ENCODE measurements at places on chromosomes 16 and 17.
A peak's percentile ranks its signal among the peaks of the same experiment; 100 is the strongest.

DNA sequence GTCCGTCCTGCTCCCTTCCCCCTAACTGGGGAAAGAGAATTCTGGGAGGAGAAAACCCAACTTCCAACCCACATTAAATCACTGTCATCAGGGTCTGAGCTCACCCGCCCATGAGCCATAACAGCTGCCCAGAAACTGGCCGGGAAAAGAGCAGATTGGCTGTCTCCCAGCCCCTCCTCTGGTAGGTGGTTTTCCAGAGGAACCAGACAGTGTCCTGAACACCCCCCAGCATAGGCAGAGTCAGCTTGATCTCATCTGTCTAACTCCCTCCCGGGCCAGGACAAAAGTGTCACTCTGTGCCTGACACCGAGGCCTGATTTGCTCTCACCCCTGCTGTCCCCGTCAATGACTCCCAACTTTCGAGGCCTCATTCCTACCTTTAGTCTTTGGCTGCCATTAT, 197.0 kb downstream of the AXIN2 start:
- DNase-seq: no peak

DNA sequence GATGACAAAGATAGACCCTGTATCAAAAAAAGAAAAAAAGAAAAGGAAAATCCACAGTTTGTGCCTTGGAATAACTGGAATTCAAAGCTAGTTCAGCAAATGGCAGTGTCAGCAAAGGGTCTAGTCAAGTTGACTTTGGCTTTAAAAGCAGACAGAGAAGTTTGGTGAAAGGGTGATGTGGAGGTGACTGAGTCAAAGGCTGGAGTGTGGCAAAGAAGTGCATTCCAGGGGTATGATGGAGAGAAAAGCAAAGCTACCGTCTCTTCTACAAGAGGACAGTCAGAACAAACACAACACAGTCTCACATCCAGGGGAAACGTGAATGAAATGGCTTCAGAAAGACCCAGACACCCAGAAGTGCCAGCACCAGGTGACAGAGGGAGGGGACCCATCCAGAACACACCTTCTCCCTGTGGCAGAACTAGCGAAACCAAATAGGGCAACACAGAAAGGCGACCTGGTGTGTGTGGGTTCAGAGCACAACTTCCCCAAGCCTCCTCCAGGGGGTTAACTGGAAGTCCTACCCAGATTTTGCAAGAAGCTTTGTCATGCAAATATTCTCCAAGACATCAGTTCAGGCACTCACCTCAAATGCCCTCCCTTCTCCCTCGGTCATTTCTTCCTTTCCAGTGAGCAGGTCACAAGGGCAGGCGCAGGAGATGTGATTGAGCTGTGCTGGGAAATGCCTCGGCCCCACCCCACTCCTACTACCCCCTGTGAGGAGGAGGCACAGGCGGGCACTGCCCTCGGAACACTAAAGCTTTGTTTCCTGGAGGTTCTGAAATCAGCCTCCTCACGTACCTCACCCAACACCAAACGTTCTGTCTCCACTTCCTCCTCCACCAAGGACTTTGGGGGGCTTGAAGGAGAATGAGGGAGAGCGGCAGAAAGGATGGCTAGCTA, 481.9 kb downstream of the SOX9 start:
- DNase-seq: no peak

DNA sequence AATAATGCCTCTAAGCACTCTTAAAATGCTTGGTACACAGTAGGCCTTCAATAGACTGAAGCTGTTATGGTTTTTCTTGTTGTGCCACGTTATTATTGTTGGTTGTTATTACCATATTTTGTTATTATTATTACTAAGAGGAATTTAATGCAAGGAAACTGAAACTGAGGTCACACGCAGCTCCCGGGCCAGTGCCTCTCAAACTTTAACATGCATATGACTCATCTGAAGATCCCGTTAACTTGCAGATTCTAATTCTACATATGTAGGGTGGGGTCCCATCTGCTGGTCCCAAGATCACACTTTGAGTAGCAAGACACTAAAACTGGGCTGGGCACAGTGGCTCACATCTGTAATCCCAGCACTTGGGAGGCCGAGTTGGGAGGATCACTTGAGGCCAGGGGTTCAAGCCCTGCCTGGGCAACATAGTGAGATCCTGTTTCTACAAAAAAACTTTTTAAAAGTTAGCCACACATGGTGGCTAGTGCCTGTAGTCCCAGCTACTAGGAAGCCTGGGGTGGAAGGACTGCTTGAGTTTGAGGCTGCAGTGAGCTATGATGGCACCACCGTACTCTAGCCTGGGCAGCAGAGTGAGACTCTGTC, 888 bp downstream of the ACSM5 start:
- DNase-seq: no peak

DNA sequence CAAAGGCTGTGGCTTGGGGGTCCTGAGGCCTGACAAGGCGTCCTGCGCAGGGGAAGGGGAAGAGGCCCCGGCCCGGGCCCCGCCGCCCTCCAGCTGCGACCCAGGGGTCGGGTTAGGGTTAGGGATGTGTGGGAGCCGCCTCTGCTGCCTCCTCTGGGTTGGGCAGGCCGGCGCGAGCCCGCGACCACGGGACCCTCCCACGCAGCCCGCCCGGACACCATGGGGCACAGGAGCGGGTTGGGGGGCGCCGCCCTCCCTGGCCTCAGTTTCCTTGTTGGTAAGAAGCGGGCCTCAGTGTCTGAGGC, 386 bp downstream of the CIAO3 start:
- no peak for DNase-seq

DNA sequence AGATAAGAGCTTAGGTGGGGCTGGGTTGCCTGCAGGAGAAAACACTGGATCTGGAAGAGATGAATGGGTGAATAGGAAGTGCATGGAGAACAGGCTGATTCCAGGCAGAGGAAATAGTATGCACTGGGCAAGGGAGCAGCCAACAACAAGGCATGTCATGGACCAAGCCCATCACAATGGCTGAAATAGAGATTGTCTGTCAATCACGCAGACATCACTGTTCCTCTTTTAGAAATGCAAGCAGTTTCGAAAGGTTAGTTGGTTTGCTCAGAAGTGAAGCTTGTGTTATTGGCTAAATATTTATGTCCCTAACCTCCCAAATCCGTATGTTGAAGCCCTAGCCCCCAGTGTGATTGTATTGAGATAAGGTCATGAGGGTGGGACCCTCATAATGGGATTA, 621.7 kb upstream of the CDH11 start:
- no peak for DNase-seq

DNA sequence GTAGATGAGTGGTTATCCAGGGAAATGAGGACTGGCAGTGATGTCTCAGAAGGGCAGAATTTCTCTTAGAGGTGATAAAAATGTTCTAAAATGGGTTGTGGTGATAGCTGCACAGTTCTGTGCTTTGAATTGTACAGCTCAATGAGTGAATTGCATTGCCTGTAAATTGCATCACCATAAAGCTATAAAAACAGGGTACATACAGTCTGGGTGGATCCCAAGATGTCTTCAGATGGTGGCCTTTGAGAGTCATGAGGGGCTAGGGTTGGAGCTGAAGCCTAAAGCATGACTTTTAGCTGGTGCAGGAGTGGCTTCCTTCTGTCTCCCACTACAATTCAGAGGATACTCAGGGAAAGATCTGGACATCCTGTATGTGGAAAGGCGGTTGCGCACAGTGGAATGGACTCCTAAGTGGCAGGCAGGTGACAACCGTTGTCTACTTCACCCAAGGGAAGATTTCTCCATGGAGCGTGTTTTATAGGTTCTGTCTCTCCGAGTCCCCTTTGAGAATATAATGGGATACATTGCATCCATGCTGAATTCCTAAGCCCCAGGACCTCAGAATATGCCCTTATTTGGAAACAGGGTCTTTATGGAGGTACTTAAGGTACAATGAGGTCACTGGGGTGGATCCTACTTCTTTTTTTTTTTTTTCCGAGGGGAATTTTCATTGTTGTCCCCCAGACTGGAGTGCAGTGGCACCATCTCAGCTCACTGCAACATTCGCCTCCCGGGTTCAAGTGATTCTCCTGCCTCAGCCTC, 1.6 kb upstream of the IL32 start:
- DNase-seq: no peak

- DNase-seq: peak; percentile 16
Observed at GRCh38 chr17:39096508-39097149, 54.8 kb downstream of the PLXDC1 start.

DNA sequence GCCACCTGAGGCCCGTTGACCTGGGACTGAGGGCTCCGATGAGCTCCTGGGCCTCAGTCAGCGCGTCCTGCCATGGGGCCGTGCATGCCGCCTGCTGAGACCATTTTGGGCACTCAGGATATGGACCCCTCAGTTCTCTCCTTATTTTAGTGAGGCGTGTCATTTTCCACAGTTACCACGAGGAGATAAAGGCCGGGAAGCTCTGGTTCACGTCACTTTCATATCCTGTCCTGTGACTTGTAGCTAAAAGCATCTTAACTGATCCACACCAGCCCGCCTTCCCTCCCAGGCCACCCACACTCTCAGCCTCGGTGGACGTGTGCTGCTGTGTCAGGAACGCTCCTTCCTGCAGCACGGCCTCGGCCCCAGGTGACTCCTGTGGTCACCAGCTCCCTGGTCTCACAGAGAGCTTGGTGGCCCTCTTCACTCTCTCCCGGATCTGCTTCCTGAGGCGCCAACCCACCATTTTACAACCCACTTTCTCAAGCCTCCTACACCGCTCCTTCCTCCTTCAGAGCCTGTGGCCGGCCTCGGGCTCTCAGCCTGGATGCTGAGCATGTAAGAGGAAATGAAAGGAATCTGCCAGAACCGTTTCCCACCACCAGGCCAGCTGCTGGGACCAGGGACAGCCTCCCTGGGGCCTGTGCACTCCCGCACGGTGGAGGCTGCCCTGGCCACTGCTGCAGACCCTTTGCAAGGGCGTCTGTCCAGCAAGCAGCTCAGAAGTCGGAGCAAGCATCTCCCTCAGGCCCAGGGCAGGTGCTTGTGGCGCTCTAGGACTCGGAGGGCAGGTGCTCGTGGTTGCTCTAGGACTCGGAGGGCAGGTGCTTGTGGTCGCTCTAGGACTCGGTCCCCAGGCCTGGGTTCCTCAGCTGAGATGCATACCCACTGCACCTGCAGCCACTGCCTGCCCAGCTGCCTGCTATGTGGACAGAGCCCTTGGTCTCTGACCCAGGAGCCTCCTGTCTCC, 23.9 kb upstream of the FASN start:
- no peak for DNase-seq

DNA sequence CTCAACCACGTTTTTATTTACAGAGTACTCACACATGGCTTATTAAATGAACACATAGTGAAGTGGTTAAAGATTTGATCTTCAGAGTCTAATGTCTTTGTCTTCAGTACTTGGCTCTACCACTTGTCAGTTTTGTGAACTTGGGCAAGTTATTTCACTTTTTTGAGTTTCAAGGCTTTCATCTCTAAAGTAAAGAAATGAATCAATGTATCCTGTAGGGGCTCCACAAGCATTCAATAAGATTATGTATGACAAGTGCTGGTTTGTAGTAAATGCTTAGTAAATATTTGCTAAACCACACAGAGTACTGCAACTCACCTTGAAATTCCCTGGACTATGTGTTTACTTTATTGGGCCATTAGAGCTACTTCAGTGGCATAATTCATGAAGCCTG, 446.0 kb upstream of the GOT2 start:
- DNase-seq: no peak

DNA sequence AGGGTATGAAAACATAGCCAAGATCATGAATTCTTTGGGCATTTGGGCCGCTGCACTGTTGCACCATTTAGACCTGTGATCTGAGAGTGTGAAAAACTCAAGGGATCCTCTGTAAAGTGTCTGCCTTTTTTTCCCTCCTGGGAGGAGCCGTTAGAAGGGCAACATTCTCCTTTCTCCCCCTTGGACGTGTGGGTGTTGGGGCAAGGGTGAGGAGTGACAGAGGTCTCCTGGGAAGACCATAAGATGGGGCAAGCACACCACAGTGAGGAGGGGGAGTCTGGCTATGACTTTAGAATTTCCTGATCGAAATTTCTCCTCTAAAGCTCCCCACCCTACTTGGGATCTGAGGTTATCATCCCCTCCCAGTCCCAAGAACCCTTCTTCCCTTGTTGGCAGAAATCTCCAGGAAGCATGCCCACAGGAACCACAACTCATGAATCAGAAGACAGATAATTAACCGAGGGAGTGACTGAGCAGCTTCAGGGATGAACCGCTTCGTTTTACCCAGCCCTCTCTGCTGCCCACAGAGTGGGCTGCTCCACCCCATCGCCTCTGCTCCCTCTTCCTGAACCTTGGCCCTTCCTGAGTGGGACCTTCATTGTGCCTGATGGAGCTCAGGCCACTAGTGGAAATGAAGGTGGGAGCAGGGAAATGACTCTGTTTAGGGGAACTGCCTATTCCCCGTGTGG, 4.2 kb downstream of the ITGB3 start:
- no peak for DNase-seq

DNA sequence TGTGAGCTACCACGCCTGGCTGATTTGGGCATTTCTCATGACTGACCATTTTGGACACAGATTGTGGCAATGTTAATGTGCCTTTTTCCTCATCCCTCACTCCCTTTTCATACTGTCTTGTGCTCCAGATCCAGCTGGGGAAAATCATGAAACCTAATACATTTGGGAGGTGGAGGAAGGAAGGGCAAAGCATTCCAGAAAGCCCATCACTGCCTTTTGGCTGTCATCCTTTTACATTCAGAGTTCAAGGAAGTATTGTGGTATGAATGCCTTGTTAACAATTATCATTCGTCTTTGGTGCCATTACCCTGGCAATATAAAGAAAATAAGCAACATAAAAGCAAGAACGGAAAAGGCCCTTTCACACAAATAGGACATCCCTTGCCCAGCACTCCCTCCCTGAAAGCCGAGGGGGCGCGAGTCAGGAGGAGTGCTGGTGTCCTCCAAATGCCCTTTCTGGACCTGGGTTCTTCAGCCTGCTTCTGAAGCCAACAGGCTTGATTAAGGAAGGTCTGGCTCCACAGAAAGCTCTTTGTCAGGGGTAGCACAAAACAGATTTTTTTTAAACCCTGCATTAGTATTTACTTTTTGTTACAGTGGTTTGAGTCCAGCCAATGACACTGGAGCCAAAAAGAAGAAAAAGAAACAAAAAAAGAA, 20.1 kb downstream of the NMT1 start:
- no peak for DNase-seq

DNA sequence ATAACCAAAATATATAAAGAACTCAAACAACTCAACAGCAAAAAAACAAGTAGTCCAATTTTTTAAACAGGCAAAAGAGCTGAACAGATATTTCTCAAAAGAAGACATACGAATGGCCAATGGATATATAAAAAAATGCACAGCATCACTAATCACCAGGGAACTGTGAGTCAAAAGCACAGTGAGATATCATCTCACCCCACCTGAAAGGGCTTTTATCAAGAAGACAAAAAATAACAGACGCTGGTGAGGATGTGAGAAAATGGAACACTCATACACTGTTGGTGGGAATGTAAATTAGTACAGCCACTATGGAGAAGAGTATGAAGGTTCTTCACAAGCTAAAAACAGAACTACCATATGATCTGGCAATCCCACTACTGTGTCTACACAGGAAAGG, 7.4 kb downstream of the XYLT1 start:
- DNase-seq: no peak

- DNase-seq: no peak
Observed at GRCh38 chr17:39178536-39178935, 12.6 kb upstream of the ARL5C start.

GRCh38 chr17:74957935-74958740, 14.4 kb downstream of the HID1 start:
- DNase-seq: peak; percentile 92

GRCh38 chr17:74742153-74742515, 5.1 kb downstream of the RAB37 start:
- DNase-seq: peak; percentile 58

GRCh38 chr17:41437769-41438168, 3.0 kb downstream of the KRT38 start:
- no peak for DNase-seq

All from stimulated activated naive CD8-positive, alpha-beta T cell treated with anti-CD3 and anti-CD28 coated beads, Interleukin-15, Interleukin-2, amounts not matched to agents 100 U/mL and 50 U/mL, for 24 hours (primary cell).